Left ventricle myocardium superior (tissue), 1 donor: ENCODE measurements at places on chromosomes 12 and 14. TPM values are rescaled to one million over a fixed set of nuclear protein-coding genes. Genes with fewer than 3 reads are reported as not detected.

DNA sequence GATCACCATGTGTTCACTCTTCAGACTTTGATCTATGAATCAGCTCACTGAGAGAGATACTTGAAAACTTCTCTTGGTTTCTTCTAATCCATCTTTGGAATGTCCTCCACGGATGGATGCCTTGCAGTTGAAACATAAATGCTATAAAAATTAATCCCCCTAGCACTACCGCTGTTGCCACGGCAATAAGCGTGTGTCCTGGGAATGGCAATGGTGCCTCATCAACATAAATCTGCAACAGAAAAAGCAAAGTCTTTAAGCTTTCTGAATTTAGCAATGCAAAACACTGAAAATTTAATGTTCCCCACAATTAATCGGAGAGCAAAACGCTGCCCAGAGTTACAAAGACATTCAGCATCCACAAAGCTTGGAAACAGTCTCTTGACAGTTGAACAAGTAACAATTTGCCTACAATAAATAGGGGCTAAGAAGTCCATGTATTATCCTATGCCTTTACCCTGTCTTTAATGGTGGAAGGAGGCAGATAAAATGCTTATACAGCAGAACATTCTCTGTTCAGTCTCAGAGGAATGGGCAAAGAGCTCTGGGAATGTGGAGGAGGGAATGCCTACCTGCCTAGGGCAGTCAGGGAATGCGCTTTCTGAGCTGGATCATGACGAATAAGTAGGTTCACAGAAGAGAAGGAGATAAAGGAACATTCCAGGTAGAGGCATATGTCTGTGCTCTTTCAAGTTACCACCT is 70.9 kb upstream of the PPP4R3A start:
- DNase-seq: no peak

BCL7A gene
- total RNA-seq: 17.5 TPM

DNA sequence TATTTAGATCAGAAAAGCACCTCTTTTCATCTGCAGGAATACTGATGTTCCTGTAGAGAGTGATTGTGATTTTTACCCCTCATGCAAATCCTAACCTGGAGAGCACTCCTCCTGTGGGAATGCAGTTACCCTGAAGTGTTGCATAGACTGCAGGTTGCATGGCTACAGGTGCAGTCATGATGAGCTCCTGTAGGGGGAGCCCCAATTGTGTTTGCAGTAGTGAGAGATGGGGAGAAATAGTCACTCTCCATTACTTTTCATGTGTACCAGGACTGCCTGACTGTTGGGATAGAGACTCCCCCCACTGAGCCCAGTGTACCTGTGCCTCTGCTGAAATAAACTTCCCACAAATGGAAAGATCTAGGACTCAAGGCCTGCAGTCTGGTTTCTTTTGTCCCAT is 1086.5 kb downstream of the SLC6A15 start:
- DNase-seq: no peak

DNA sequence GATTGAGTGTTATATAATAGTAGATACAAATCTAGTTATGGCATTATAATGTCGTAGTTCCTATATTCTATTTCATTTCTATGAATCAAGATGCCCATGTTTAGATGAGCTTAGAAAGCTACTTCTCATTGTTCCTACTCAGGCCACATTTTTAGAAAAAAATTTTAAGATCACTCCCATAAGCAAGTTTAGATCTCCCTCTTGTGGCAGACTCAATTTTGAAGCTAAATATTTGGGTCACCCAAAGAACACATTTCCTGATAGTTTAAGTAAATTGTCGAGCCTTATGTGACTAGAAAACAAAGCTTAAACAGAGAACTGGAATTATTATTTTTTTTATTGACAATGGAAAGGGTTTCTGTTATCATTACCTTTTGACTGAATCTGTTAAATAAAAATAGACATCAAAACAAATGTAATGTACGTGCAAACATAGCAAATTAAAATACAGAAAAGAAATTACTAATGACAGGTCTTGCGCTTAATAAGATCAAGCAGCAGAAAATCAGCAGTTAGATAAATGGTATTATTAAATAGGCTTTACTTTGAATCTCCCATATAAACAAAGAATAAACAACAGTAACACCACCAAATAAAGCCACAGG is 180.2 kb downstream of the ACSS3 start:
- DNase-seq: no peak

- DNase-seq: no peak
These were observed 44.0 kb upstream of the PRICKLE1 start for GRCh38 chr12:42633594-42633993.

- DNase-seq: no peak
These were observed 158.7 kb upstream of the LRIG3 start for GRCh38 chr12:59079002-59079401.
